ENCODE measurements at places on chromosomes 5 and 9. TPM values are rescaled to one million over a fixed set of nuclear protein-coding genes. Genes with fewer than 3 reads are reported as not detected.

Gene CD74
- total RNA-seq: 566 TPM

Gene IFNA13
- not detected for total RNA-seq

Gene PPP3R2
- total RNA-seq: not detected

Gene DTWD2
- 7.6 TPM for total RNA-seq

Gene ALDH1A1
- total RNA-seq: 185 TPM

Gene KCNN2
- 0.46 TPM for total RNA-seq

Gene SHOC1
- total RNA-seq: not detected

Gene ROR2
- 24.7 TPM for total RNA-seq

Gene CDC20B
- total RNA-seq: not detected

Gene ANKRD55
- 0.14 TPM for total RNA-seq

GRCh38 chr5:119410448-119411159, 41.7 kb upstream of the HSD17B4 start:
- DNase-seq: no peak

- DNase-seq: no peak
Measured at GRCh38 chr5:37740331-37741066, 99.3 kb downstream of the GDNF start.

DNA sequence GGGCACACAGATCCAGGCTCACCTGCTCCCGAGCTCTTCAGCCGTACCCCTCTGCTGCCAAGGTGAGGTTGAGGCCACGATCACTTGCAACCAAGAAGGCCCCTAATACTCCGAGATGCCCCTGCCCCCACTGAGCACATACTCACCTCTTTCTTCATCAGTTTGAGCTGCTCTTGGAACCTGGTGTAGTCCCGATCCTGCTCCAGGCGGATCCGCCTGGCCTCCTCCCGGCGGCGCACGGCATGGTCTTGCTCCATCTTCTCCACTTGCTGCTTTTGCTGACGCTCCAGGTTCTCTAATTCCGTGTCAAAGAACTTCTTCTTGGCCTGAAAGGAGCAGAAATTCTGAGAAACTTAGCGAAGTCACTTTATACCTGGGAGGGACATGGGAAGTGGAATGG, 75.7 kb upstream of the FBXW11 start:
- DNase-seq: no peak

- DNase-seq: no peak
Measured at GRCh38 chr5:23614422-23614821, 107.0 kb downstream of the PRDM9 start.

GRCh38 chr5:156936972-156937371, 26.1 kb downstream of the TIMD4 start:
- DNase-seq: no peak

- DNase-seq: no peak
Measured at GRCh38 chr9:126429190-126429589, 102.6 kb downstream of the MVB12B start.

- no peak for DNase-seq
Measured at GRCh38 chr5:111469903-111470302, 42.4 kb downstream of the STARD4 start.

DNA sequence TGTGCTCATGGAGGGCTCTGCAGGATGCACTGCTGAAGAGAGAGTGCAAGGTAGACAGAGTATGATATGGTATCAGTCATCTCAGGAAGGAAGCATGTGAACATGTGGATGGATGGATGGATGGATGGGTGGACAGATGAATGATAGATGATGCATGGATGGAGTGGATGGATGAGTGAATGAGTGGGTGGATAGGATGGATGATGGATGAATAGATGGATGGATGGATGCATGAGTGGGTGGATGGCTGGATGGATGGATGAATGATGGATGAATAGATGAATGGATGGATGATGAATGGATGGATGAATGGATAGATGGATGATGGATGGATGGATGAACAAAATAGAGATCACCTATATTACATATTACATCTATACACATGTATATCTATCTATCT, 341.3 kb downstream of the DRD1 start:
- no peak for DNase-seq

DNA sequence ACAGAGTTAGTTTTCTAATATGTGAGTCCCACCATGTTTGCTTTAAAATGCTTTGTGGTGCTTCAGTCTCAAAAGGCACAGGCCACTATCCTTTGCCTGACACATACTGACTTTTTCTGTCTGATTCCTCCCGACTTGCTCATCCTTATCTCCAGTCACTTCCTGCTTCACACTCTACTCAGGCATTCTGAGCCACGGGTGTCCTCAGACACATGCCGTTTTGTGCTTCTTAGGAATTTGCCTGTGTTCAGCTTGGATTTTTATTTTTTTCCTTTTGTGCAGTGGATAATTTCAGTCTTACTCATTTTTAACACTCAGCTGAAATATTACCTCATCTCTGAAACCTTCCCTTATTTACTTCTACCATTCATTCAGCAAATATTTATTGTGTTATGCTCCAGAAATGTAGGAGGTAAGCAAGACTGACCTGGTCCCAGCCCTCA, 54.1 kb downstream of the MAN2A1 start:
- no peak for DNase-seq

- DNase-seq: no peak
Measured at GRCh38 chr5:161286066-161286655, 260.4 kb downstream of the GABRB2 start.

GRCh38 chr9:69637817-69638200, 34.4 kb downstream of the APBA1 start:
- DNase-seq: no peak

- no peak for DNase-seq
Measured at GRCh38 chr5:177198738-177199137, 65.2 kb downstream of the NSD1 start.

GRCh38 chr5:167968837-167969236, 322.6 kb upstream of the WWC1 start:
- DNase-seq: no peak

- no peak for DNase-seq
Measured at GRCh38 chr5:153223376-153223775, 267.1 kb upstream of the GRIA1 start.

GRCh38 chr5:79642210-79642609, 30.0 kb downstream of the TENT2 start:
- no peak for DNase-seq

- no peak for DNase-seq
Measured at GRCh38 chr5:142046191-142046590, 33.4 kb upstream of the GNPDA1 start.

All from posterior vena cava (tissue), 2 donors.